ENCODE measurements at places on chromosomes 1 and 21.

- no peak for DNase-seq
Measured at GRCh38 chr1:3060127-3060526, 8.9 kb upstream of the PRDM16 start.

DNA sequence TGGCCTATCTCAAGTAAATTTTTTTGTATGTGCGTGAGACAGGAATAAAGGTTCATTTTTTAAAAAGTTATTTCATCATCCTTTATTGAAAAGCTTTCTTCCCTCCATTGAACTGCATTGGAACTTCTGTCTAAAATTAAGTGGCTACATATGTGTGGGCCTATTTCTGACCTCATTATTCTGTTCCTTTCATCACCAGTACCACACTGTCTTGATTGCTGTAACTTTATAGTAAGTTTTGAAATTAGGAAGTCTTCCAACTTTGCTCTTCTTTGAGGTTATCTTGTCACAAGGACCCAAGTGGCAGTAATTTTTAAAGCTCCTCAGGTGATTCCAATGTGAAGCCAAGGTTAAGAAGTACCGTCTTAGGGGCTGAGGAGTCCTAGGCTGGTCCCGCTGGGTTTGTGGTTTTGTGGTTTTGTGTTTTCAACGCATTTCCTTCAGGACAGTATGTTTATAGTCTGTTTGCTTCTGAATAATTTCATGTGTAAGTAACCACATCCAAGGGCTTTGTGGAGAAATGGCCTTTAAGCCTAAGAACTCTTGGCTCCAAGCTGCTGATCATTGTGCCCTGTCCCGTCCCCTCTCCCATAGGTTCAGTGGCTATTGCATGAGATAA, 12.4 kb upstream of the SCAF4 start:
- no peak for DNase-seq

GRCh38 chr1:111990878-111991718, 1.6 kb upstream of the KCND3 start:
- DNase-seq, result peak; percentile 83

DNA sequence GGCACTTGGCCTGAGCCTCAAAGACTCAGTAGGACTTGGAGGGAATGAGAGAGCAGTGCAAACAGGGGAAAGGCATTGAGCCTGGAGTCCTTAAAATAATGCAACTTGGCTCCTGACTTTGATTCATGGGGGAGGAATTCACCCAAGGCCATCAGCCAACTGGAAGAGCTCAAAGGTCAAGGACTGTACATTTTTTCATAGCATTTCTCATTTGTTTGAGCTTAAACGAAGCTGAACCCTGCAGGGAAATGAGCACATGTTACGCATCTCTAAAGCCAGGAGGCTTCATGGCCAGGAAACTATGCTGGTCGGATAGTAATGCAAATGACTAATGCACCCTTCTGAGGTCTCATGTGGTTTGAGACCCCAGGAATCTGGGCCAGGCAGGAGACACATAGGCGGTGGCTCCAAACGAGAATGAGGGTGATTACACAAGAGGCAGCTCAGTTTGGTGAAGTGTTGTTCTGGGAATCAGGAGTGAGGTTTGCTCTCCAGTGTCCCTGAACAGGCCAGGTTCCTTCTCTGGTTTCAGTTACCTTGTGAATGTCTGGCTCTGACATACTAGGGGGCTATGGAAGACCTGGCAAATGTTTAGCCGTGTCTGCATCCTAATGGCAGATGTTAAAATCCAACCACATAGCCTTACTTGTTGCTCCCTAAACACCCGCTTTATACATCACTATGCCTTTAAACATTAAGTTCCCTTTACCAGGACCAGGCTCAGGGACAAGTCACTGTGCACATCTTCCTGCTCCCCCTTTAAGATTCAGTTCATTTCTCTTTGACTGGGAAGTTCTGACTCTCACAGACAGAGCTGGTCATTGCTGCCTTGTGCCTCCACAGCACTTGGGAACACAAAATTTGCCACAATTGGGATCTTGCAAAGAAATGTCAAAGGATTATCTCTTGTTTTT, 503.9 kb upstream of the USP24 start:
- no peak for DNase-seq

DNA sequence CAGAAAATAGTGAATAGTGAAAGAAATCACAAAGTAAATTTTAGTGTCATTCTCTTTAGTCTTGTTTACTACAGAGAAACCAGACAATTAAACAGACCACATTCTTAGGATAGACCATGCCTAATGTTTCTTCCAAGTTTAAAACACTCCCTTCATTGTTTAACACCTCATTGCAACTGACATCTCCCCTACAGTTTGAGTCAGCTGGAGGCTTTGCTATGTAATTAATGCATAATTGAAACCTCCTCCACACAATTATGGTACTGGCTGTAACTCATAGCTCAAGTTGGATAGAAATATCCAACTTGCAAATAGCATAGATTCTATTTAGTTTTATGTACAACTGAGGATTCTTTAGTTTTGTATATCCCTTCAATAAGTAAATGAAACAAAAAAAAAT, 35.2 kb upstream of the B3GALT2 start:
- DNase-seq, result no peak

Data from NCI-H1417 (cell line).